ENCODE measurements at places on chromosomes 3 and 15. TPM values are rescaled to one million over a fixed set of nuclear protein-coding genes. Genes with fewer than 3 reads are reported as not detected.

The ALPK3 gene
- total RNA-seq, result 0.43 TPM

GRCh38 chr15:77030048-77030927 lies 35.4 kb downstream of the PSTPIP1 start:
- DNase-seq, result no peak

DNA sequence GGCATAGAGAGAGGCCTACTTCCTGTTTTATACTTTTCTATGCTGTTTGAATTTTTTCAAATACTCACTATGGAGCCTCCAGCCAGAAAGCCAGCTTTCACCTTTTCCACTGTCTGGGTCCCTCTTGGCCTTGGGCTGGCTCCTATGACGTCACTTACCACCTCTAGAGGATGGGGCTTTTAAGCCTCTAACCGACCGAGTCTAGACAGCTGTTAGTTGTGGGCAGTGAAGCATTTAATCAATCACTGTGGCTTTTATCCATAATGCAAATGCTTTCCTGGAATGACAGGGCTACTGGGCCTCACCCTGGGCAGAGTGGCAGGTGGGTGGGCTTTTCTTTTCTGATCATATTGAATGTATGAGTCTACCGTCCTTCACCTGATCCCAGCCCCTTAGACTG lies 61.9 kb downstream of the LRRK1 start:
- DNase-seq, result no peak

GRCh38 chr3:161093895-161094294 lies 11.3 kb downstream of the B3GALNT1 start:
- DNase-seq, result peak; percentile 27

DNA sequence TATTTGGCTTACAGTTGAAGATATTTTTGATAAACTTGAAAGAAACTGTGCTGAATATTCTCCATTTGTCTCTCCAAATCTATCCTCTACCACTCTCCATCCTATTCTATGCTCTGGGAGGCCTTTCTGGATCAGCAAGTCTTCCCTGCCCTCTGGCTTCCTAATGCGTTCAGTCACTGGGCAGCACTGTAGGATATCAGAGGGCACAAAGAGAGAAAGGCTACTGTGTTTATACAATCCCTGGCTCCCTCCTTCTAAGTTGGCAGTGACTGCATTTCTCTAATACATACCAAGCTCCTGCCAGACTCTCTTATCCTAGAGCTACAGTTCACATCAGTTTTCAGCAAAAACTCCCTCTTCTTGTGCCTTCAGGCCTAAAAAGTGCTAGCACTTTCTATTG lies 102.1 kb upstream of the FHIT start:
- DNase-seq, result no peak

- no peak for DNase-seq
These were observed 51.7 kb downstream of the MYO5C start for GRCh38 chr15:52243697-52244555.

Data from Caco-2 (cell line).